ENCODE measurements at places on chromosomes 13 and 19. TPM values are rescaled to one million over a fixed set of nuclear protein-coding genes. Genes with fewer than 3 reads are reported as not detected.
A peak's percentile ranks its signal among the peaks of the same experiment; 100 is the strongest.

The SIAH3 gene
- polyA plus RNA-seq: 0.05 TPM

The TUBA3C gene
- polyA plus RNA-seq: not detected

DNA sequence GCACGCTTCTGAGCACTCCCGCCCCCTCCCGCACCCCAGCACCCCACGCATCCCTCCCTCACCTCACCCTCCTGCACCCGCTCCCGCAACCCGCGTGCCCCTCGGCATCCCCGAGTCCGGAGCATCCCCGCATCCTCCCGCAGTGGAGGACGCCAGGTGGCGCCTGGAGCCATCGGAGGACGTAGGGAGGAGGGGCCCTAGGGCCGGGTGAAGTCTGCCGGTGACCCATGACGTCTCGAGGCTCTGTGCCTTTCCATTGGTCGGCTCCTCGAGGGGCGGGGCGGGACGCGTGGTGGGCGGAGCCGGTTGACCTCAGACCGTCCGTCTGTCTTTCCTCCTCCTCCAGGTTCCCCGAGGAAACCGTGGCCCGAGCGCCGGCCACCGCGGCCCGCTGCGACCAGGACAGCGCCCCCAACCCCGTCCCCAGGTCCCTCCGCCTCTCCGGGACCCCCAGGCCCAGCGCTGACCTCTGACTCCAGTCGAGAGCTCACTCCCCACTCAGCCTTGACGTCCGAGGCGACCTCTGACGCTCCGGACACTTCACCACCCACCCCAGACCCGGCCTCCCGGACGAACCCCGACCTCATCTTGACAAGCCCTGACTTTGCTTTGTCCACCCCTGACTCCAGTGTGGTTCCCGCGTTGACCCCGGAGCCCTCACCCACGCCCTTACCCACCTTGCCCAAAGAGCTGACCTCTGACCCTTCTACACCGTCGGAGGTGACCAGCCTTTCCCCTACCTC lies 19.9 kb downstream of the SBK2 start:
- DNase-seq: peak; percentile 95

GRCh38 chr13:31248965-31249539 lies 49.3 kb downstream of the B3GLCT start:
- DNase-seq: no peak

All from muscle of back (tissue), 13 donors.